Stimulated activated CD4-positive, alpha-beta T cell treated with anti-CD3 and anti-CD28 coated beads, TNF-alpha, amount 100 ng/mL, for 1 hour (primary cell): ENCODE measurements at places on chromosomes 12 and 14.
A peak's percentile ranks its signal among the peaks of the same experiment; 100 is the strongest.

GRCh38 chr12:3473844-3474243, 17.2 kb upstream of the PRMT8 start:
- DNase-seq, result no peak

- DNase-seq, result no peak
These were observed 115.8 kb downstream of the DAD1 start for GRCh38 chr14:22472935-22473854.

DNA sequence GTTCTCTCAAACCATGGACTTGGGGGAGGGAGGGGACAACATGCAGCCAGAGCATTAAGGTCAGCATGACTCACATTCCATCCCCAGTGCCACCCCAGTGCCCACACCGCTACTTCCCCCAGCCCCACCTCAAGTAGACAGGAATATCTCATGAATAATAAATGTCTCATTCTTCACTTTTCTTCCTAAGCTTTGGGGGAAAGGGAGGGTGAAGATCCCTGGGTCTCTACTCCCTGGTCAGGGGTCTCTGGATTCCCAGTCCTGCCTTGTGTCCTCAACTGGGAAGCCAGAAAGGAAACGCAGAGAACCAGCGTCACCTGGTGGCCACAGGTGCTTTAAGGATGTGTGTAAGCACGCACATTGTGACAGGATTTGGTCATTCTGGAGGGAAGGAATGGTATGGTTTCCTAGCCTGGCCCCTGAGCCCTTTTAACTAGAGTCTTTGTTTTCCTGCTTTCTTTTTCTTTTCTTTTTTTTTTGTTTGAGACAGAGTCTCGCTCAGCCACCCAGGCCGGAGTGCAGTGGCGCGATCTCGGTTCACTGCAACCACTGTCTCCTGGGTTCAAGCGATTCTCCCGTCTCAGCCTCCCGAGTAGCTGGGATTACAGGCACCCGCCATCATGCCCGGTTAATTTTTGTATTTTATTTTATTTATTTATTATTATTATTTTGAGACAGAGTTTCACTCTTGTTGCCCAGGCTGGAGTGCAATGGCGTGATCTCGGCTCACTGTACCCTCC, 3.4 kb downstream of the GPR84 start:
- DNase-seq, result peak; percentile 42

DNA sequence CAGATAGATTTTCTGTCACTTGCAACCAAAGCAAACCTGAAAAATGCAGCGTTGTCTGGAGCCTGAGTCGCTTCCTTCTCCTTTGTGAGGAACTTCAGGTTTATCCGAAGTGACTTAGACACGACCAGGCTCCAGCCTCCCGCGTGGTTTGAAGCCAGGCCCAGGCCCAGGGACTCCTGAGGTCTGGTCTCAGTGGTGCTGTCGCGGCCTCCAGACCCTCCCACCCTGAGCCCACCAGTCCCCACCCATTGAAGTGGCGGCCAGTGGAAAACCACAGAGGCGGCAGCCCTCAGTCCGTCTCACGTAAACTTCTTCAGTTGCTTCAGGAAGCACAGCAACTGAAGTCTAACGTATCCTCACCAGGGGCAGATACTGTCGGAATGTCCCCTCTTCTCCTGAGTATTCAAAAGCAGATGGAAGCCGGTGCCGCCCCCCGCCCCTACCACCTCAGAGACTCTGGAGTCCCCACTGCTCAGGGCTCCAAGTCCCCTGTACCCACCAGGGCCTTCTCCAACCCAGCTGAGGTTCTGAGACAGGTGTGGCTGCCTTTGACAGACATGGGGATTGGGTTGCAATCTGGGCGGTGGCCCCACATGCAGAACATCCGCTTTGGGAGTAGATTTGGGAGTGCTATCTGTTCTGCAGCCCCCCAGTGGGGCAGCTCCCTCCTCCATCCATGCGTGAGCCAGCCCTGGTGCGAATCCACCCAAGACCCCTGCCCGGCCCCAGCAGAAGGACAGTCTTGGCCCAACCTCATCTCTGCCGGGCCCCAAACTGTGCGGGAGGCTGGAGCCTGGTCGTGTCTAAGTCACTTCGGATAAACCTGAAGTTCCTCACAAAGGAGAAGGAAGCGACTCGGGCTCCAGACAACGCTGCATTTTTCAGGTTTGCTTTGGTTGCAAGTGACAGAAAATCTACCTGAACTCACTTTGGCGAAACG, 26.6 kb upstream of the GALNT9 start:
- DNase-seq, result no peak

DNA sequence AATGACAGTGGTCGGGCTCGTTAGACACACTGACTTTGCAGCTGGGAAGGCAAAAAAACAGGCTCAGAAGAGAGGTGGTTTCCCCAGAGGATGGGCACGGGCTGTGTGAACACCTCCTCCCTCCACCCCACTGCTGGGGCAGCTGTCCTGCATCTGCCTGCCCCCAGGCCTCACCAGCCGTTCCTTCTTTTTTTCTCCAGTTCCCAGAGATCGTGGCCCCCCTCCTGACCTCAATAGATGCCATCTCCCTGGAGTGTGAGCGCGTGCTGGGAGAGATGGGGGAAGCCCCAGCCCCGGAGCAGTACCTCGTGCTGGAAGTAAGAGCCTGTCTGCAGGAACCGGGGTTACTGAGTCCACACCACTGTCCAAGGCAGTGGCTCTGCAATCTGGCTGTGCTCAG, 17.4 kb downstream of the MVK start:
- no peak for DNase-seq

- no peak for DNase-seq
These were observed 58.3 kb upstream of the ARID2 start for GRCh38 chr12:45671254-45671653.

- no peak for DNase-seq
These were observed 180.3 kb upstream of the RTL1 start for GRCh38 chr14:101083564-101084435.
